ENCODE measurements at places on chromosomes 16 and 17.
A peak's percentile ranks its signal among the peaks of the same experiment; 100 is the strongest.

- DNase-seq: no peak
Measured at GRCh38 chr17:28327709-28328108, 7.6 kb downstream of the IFT20 start.

DNA sequence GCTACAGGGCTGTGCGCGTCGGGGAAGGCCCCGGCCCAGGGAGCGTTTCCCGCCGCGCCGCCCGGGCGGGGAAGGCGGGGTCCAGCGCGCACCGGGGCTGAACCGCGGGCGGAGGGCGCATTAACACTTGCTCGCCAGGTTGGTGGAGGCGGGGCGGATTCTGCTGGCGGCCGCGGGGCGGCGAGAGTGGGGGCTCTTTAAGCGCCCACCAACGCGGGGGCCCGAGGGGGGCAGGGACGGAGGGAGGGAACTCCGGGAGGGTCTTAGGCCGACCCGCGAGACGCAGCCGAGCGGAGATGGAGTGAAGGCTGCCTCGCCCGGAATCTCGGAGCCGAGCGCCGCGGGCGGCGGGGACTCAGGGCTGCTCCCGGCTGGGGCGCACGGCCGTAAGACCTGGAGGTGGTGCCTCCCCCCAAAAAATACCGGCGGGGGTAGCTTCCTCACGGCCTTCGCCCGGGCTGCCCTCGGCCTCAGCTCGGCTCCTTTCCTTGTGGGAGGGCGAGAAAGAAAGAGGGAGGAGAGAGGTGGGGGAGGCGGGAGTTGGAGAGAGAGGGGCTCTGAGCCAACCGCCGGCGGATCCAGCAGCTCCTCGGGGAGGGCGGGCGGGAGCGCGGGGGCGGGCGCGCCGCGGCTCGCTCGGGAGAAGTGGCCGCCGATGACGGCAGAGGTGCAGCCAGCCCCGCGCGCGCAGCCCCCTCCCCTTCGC is 415 bp upstream of the FOXF1 start:
- no peak for DNase-seq

DNA sequence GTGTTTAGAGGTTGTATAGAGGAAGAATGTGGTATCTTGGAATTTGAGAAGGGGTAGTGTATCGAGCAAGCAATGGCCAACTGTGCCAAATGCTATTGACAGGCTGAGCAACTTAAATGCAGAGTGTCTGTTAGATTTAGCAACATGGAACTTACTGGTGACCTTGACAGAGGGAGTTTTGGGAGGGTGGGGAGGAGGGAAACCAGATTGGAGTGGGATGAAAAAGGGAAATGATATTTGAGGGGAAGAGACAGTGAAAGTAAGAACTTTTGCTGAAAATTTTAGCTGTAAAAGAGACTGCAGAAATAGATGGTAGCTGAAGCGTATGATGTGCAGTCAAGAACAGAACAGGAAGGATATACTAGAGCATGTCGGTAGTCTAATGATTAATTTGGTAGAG is 1.1 kb downstream of the LRRC36 start:
- DNase-seq: no peak

DNA sequence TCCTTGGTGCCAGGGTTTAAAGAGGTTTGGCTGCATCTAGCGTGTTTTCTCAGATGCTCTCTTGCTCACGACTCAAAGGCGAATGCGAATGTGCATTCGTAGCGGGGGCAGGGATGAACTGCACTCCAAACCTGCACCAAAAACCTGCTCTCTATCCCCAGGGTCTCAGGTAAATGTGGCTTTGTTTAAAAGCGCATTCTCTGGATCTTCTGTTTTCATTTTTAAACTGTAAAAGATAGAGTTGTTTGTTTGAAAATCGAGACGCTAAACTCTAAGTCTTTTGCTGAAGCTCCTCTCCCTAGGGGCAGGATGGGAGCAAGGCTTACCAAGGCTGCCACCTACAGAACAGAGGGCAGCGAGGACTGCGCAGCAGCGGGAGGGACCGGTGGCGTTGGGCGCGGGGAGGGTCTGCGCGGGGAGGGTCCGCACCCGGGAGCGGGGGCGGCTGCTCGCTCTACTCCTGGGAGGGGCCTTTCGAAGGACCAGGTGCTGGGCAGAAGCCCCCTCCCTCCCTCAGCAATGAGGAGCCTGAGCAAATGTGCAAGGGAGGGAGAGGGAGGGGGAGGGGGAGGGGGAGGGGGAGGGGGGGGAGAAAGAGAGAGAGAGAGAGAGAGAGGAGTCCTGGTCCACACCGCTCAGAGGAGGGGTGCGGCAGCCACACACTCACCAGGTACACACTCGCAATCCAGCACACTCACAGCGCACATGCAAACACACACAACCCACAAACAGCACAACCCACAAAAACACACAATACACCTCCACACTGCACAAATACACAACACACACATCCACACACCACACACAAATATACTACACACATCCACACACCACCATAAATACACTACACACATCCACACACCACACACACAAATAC is 142.8 kb downstream of the GRIN2A start:
- peak; percentile 36 for DNase-seq

GRCh38 chr16:53433930-53434376 is 318 bp upstream of the RBL2 start:
- no peak for DNase-seq

- no peak for DNase-seq
Measured at GRCh38 chr16:74485916-74486315, 64.6 kb upstream of the CLEC18B start.

Data from GM06990 (cell line).